Endothelial cell of umbilical vein (primary cell): ENCODE measurements at places on chromosomes 12 and 14. TPM values are rescaled to one million over a fixed set of nuclear protein-coding genes. Genes with fewer than 3 reads are reported as not detected.

DNA sequence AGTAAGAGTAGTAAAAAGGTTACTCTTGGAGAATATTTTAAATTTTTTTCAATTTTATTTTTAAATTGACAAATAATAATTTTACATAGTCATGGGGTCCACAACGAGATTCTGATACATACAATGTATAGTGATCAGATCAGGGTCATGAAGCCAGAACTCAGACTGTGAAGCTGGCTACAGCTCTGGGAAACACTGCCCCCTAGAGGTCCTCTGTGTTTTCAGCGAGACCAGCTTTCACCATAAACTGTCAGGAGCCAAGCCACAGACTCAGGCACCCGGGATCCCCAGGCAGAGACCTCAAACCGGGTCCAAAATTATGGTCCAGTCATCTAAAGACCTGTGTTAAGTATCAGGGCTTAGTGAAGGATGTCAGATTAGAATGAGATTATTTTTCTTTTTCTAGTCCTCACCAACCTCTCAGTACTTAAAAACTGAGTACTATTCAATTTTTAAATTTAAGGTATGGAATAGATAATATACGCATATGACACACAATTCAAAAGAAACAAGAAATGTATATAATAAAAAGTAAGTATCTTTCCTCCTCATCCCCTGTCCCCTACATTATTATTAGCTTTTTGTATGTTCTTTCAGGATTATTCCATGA, 397.1 kb downstream of the MDGA2 start:
- H3K36me3 ChIP-seq = no peaks in the 10 kb centered on the region
- H3K27ac ChIP-seq = no peak overlapping the region
- peak; percentile 64 for DNase-seq
- H3K4me3 ChIP-seq = no peak overlapping the region

DNA sequence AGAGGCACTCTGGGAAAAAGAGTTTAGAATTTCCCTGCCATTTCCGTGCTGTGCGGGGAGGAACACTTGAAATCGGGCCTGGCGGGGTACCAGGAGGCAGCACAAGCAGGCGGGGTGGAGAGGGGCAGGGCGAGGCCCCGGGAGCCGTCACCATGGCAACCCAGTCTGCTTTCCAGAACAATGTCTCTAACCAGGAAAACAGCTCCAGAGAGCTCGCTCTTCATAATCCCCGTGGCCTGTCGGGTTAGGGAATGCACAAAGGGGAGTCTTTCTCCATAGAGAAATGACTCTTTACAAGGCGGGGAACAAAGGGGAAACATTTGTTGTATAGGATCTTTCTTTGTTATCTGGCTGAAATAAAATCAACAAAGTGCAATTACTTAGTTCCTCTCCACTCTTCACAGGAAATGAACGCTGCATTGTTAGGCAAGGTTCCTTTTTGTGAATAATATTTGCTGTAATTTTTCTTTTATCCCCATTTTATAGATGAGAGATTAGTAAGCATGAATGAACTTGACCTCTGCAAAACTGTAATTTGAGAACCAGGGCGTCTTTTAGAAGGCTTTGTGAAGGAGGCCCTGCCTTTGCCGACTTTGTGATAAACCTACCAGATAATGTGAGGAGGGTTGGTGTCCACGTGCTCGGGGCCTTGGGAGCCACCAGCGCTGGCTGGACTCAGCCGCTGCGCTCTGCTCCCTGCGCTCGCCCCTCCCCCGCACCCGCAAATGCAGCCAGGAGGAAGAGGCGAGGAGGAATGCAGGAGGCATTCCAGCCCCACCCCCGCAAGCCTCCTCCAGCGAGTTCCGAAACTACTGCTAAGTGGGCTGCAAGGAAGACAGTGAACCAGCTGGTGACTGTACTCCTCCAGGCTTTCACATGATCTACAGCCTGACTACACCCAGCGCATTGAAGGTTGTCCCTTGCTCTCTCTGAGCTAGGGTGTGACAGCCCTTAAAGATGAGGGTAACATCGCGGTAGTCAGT, 105.2 kb upstream of the ATF7IP start:
- H3K36me3 ChIP-seq = no peaks in the 10 kb centered on the region
- H3K27me3 ChIP-seq = no peaks in the 10 kb centered on the region
- peaks cover 46% of the 10 kb centered on the region for H3K4me1 ChIP-seq
- peak overlapping the region; percentile 89 for H3K27ac ChIP-seq
- H3K4me3 ChIP-seq = no peak overlapping the region

- DNase-seq = no peak
- no peaks in the 10 kb centered on the region for H3K27me3 ChIP-seq
- H3K36me3 ChIP-seq = no peaks in the 10 kb centered on the region
- H3K4me1 ChIP-seq = peaks cover 46% of the 10 kb centered on the region
- no peak overlapping the region for H3K4me3 ChIP-seq
Observed at GRCh38 chr12:14258575-14258940, 106.9 kb upstream of the ATF7IP start.

GRCh38 chr12:113201187-113202177, 16.0 kb downstream of the RITA1 start:
- no peaks in the 10 kb centered on the region for H3K27me3 ChIP-seq
- no peaks in the 10 kb centered on the region for H3K4me1 ChIP-seq
- H3K4me3 ChIP-seq = no peak overlapping the region
- H3K36me3 ChIP-seq = no peaks in the 10 kb centered on the region

- H3K4me3 ChIP-seq = no peak overlapping the region
- peaks cover 12% of the 10 kb centered on the region for H3K4me1 ChIP-seq
- no peaks in the 10 kb centered on the region for H3K36me3 ChIP-seq
- no peak overlapping the region for H3K27ac ChIP-seq
Observed at GRCh38 chr12:25767606-25768005, 190.9 kb upstream of the RASSF8 start.

Gene ERBB3
- 0.11 TPM in 1 of 2 replicates, not detected in the other for total RNA-seq

Gene SLC6A12
- not detected in 2 replicates for total RNA-seq

Gene PRKD1
- 10.3 and 10.9 TPM in 2 replicates for total RNA-seq

Gene SRRM4
- total RNA-seq = not detected in 2 replicates

Gene ENDOU
- total RNA-seq = not detected in 2 replicates

Gene FAM90A1
- not detected in 2 replicates for total RNA-seq

Gene EFS
- 0.13 TPM in 1 of 2 replicates, not detected in the other for total RNA-seq

Gene SLC6A13
- total RNA-seq = not detected in 2 replicates

Gene KRT82
- total RNA-seq = not detected in 2 replicates

Gene TIMM9
- 38.0 and 42.4 TPM in 2 replicates for total RNA-seq
